ENCODE measurements at places on chromosomes 12 and 14.
A peak's percentile ranks its signal among the peaks of the same experiment; 100 is the strongest.

GRCh38 chr12:56223571-56224101 lies 506 bp upstream of the NABP2 start:
- DNase-seq, result no peak

- DNase-seq, result no peak
These were observed 76.9 kb downstream of the KICS2 start for GRCh38 chr12:64145226-64145625.

GRCh38 chr14:22122829-22123560 lies 449.4 kb upstream of the OR4E1 start:
- DNase-seq, result peak; percentile 5

DNA sequence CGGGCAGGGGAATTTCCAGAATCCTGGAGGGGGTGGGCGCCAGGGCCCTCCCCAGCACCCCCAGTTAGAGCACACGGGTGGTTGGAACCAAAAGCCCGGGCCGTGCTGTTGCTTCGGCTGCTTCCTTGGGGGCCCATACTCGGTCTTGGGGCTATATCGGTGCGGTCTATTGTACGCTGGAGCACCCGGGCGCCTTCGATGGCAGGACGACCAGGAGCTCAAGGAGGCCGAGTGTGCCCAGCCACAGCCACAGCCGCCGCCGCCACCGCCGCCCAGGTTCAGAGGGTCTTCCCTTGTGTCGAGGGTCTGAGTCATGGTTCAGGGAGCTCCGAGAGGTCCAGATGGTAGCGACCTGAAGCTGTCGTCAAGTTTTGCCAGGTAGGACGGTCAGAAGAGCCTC lies 548 bp downstream of the CCER1 start:
- no peak for DNase-seq

GRCh38 chr12:53244337-53244736 lies 12.3 kb upstream of the RARG start:
- DNase-seq, result no peak

DNA sequence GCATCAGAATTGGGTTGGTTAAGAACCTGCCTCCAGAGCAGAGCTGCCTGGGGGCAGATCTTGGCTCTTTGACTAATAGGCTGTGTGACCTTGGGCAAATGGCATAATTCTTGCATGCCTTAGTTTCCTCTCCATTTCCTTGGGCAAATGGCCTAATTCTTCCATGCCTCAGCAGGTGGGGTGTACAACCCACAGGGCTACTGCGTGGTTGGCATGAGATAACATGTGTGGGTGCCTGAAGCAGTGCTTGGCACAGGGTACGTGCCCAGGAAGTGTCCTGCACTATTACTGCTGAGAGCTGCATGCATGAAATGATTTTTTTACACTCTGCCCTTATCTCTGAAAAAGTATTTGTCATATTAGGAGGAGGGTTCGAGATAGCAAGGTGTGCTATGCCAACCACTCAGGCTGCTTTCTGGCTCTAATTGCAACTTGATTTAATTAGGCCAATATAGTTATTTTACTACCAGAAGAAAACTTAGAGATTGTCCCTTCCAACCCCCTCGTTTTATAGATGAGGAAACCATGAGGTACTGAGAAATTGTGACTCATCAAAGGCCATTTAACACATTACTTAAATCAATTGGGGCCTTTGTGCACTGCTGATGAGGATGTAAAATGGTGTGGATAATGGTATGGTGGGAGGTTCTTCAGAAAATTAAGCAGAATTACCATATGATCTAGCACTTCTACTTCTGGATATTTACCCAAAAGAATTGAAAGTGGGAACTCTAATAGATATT lies 161.6 kb upstream of the HIF1A start:
- peak; percentile 23 for DNase-seq

DNA sequence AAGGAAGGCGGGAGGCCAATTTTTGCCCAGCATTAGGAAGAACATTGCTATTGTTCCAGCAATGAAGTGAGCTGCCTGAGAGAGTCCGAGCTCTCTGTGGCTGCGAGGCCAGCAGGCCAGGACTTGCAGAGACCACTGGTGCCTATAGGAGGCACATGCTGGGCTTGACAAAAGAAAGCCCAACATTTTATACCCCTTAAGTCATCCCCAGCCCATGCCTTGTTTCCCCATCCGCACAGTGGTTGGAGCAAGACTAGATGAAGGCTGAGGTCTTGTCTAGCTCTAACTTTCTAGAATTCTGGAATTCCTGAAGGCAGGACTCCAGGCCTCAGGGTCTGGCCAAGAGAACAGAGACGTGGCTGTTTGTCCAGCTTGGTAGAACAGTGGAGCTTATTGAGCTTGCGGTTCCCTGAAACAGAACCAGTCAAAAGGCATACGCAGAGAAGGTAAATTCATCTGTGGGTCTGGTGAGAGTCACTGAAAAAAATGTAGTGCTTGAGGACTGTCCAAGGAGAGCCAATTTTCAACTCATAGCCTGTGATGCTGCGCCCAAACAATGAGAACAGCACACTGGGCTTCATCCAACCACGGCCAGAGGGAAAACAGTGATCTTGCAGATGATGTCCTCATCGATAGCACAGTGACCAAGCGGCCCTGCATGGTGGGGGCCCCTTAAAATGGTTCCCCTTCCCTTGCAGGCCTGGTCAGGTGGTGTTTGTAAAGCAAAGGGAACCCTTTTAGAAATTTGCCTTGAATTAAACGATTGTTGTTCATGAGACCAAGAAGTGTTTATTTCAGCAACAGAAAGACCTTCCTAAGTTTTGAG lies 27.1 kb upstream of the COL2A1 start:
- no peak for DNase-seq

DNA sequence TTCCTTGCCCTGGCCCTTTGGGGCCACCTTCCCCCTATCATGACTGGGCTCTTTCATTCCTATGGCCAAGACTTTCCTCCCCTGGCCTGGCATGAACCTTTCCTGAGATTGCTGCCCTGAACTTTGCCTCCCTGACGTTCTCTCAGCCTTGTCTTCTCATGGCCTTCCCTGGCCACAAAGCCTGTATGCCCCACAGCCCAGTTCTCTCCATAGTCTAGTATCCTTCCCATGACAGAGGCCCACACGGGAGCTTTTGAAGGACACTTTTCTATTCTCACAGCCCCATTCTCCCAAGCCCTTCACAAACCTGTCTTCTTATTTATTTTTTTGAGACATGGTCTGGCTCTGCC lies 4.5 kb upstream of the RNU7-1 start:
- no peak for DNase-seq

DNA sequence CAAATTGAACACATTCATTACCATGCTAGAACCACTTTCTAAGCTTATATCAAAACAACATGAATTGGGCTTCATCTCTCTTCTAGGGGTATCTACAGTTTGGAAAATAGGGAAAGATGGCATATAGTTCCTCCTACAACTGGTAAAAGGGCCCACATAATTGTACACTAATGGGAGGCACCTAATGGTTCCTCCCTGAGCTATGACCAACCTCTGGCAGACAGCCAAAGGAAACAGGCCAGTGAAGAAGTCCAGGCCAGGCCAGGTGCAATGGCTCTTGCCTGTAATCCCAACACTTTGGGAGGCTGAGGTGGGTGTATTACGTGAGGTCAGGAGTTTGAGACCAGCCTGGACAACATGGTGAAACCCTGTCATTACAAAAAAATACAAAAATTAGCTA lies 23.2 kb upstream of the APOF start:
- no peak for DNase-seq

DNA sequence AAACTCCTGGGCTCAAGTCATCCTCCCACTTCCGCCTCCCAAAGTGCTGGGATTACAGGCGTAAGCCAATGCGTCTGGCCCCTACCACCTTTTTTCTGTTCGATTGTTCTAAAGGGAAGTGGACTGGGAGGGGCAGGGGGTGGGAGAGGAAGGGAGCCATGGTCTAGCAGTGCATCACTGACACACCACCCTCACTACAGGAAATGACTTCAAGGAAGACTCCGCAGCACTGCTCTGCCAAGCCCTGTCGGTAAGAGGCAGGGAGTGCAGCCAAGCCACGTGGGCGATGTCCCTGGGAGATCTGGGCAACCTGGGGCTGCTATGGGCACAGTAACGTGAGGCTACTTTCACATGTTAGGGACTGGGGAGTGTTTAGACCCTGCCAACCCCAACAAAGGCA lies 18.0 kb downstream of the LRRC74A start:
- DNase-seq, result peak; percentile 87

GRCh38 chr12:84270470-84271140 lies 642.0 kb downstream of the SLC6A15 start:
- DNase-seq, result no peak

GRCh38 chr14:90905531-90905930 lies 89.3 kb upstream of the TTC7B start:
- DNase-seq, result no peak
